ENCODE measurements at places on chromosomes 6 and 20.

DNA sequence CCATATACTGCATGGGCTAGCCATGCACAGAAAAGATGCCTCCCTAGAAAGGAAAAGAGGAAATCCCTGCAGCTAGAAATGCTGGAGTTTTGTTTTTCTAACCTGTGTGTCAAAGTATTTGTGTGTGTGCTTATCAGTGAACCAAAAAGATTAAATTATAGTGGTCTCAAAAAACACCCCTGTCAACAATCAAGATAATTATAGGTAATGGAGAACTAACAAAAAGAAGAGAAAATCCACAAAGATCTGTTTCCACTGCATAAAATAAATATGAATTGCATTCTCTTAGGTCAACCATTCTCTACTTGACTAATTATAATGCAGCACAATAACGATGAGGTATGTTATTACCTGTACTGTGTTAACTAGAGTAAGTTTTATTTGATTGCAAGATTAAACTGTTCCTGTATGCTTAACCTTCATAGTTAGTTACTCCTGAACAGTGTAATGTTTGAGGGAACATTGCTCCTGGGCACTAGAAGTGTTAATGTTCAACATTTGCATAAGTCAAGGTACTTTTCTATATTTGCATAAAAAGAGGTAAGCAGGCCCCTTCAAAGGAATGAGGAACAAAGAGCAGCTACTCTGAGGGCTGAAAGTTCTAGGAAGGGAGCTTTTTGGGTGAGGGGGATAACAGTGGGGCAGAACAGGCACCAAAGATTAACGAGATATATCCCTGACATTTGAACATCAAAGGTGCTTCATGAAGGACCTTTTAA is 212.1 kb downstream of the BTBD9 start:
- DNase-seq, result no peak

DNA sequence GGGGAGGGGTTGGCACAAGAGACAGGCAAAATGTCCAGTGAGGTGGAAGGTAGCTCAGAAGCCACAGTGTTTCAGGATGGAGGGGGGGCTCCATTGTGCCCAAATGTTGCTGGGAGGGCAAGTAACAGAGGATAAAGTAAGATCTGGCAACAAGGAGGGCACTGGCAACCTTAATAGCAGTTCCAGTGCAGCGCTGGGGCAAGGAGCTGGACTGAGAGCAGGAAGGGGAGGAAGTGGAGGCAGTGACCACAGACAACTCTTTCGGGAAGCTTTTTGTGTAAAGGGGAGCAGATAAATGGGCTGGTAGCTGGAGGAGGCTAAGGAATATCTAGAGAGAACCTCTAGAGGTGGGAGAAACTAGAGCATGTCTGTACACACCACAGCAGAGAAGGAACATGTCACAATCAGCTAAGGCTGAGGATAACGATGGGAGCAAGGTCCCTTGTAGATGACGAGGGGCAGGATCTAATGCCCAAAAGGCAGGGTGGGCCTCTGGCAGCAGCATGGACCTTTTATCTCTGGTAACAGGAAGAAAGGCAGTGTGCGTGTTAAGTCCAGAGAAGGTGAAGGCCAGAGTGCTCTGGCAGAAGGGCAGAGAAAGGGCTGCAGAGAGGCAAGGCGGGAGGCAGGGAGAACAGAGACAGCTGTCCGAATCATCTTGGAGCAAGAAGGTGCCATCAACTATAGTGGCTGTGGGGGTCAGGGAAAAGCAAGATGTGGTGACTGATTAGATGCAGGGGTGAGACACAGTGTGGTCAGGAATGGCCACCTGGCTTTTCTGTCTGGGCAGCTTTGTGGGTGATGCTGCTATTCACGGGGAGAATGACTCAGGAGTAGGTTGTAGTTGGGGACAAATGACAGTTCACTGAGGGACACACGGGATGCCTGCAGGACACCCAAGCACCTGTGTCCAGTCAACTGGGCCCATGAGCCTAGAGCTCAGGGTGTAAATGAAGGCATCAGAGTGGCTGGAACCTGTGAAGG is 17.4 kb downstream of the TMEM242 start:
- no peak for DNase-seq

GRCh38 chr6:13846841-13847240 is 32.5 kb upstream of the MCUR1 start:
- DNase-seq, result no peak

DNA sequence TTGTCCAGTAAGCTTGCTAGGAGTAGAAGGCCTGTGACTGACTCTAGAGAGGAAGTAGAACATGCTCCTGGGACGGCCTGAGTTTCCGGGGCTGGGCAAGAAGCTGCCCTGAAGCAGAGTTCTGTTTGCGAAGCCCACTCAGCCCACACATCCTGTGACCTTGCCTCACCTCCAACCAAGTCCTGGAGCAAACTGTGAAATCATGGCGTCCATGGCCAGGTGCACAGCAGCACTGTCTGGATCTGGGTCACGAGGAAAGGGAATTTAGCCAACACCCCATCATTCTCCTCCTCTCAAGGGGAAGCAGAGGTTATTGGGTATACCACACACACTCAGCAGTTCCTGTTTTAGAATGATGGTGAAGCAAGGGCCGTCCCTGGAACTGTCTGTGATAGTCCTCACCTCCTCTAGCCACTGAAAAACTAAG is 87.5 kb downstream of the CRYBG1 start:
- DNase-seq, result no peak

GRCh38 chr6:4848382-4849068 is 72.3 kb downstream of the CDYL start:
- no peak for DNase-seq

DNA sequence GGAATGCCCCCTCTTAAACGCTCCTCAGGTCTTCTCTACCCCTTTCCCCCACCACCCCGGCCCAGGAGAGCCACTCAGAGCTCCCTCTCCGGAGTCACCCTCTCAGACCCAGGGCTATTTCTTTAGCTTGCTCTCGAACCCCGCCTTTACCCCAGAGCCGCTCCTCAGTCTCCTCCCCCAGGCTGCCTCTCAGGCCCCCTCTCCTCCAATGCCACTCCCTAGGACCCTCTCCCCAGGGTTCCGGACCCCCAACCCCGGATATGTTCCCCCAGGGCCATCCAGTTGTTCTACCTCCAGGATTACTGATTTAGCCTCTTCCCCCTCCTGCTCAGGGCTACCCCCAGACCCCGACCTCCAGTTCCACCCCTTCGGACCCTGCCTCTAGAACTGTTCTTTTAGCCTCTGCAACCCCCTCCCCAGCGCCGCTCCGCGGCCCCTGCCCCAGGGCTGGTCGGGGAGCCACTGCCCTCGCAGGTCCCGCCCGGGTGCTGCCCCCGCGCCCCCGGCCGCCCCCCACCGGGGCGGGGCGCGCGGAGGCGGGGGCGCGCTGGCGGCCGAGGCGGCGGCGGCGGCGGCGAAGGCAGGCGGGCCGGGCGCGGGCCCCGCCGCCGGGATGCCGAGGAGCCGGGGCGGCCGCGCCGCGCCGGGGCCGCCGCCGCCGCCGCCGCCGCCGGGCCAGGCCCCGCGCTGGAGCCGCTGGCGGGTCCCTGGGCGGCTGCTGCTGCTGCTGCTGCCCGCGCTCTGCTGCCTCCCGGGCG is at the start of gene MMP24:
TSS of gene MMP24 (plus strand) at position 565 of the 758 bp plus-strand sequence. CDS start at position 614, 49 bp downstream.
- no peak for DNase-seq

GRCh38 chr20:52619671-52620070 is 352.5 kb upstream of the TSHZ2 start:
- no peak for DNase-seq

GRCh38 chr20:31452575-31452974 is 12.1 kb downstream of the DEFB123 start:
- DNase-seq, result no peak

DNA sequence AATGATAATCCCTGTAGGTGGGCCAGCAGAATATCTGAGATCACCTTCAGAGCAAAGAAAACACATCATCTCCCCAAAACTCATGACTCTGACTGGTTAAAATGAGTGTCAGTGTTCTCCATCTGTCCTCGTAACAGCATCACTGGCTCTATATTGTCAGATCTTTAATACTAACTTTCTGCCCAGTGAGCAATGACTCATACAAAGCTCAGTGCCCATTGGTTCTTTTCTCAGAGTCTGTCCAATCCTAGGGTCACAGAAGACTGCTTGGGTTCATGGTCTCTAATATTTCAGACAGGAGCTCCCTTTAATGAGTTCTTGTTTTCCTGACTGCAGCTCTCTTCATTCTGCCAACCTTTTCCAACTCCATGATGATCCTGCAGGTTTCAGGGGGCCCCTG is 36.4 kb downstream of the HLA-DPB1 start:
- DNase-seq, result no peak

DNA sequence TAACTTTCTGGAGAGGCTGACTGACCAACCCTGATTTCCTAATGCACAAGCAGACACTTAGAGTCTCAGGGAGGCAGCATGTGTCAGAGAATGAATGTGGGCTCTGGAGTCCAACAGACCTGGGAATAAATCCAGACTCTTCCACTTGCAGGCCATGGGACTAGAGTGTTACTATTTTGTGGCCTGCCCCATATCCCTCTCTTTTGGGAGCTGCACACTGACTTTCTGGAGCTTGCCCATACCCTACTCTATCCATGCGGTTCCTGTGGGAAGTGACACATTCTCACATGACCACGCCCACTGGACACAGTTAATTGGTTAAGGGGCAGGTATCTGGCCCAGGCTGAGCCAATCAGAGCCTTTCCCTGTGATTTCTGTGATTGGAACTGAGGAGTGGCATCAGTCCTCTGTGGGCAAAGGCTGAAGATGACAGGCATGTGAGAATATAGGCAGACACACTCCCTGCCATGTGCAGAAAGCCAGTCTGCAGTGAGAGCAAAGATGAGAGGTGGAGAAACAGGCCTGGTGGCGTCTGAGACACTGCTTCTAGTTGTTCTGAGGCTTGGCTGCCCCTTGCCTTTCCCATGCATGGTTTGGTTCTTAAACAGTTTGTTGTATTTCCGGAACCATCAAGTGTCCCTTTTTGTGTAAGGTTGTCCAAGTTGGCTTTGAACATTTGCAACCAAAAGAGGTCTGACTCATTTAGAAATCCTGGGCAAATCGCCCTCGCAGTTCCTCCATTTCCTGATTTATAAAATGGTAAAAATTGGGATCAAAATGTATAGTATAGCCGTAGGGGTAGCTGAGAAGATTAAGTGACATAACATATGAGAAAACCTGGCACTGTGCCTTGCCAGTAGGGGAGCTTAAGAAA is 125.6 kb downstream of the CDC5L start:
- DNase-seq, result no peak

DNA sequence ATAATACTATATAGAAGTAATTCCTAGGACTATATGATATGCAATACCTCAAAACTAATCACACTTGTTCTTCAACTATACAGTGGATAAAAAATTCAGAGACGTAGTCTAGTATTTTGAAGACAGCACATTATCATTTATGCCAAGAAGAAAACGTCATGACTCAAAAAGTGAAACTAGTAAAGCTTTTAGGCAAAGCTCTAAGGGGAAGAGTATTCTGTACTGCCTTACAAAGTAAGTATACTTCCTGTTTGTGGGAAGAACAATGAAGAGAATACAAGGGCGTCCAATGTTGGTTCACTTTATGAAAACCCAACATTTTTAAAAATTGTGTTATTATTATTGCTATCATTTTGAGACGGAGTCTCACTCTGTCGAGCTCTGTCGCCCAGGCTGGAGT is 27.9 kb downstream of the LOC128125822 start:
- DNase-seq, result no peak

Measured in activated CD4-positive, CD25-positive, alpha-beta regulatory T cell (primary cell).